Mucosa of gallbladder (tissue), 1 donor: ENCODE measurements at places on chromosomes 11 and 22. TPM values are rescaled to one million over a fixed set of nuclear protein-coding genes. Genes with fewer than 3 reads are reported as not detected.

The KRTAP5-10 gene
- not detected for total RNA-seq

DNA sequence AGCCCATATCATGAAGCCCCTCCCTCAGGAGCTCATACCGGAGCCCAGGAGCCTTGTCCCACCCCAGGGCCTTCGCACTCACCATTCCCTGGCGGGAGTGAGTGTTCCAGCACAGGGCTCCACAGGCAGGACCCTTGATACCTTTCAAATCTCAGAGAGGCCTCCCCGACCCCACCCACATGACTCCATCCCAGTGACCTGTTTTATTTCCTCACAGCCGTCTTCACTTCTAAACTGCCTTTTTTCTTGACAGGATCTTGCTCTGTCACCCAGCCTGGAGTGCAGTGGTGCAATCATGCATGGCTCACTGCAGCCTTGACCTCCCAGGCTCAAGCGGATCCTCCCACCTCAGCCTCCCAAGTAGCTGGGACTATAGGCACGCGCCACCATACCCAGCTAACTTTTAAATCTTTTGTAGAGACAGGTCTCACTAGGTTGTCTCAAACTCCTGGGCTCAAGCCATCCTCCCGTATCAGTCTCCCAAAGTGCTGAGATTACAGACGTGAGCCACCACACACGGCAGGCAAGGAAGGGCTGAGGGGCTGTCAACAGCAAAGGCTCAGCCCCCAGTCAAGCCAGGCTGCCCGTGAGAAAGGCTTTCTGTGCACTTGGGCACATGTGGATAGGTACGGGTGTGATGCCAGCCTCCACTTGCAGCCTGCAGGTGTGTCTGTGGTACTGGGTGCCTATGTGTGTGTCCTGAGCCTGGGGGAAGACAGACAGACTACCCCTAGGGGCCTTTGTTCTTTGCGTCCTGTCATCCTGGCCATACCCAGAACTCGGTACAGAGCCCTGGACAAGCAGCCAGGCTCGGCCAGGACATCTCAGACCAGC, 9.3 kb downstream of the RPL3 start:
- no peak for DNase-seq

The PIWIL4 gene
- total RNA-seq: 11.0 TPM

DNA sequence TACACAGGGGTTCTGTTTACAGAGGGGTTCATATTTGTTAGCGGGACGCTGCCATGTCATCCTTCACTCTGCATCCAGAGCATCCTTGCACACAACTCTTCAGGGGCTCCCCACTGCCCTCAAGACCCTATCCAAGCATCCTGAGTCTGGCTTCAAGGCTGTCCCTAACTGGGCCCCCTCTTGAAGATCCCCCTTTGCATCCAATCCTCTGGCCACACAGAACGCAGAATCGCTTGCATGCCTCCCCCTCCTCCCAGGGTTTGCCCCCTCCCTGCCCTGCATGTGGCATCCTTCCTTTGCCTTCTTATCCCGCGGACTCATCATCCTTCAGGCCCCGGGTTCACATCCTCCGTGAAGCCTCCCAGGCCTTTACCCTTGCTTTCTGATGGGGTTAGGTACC, 18.6 kb downstream of the C1QTNF6 start:
- no peak for DNase-seq

The TRPM5 gene
- total RNA-seq: 4.4 TPM

GRCh38 chr22:44130076-44130711, 50.5 kb upstream of the PARVG start:
- no peak for DNase-seq

DNA sequence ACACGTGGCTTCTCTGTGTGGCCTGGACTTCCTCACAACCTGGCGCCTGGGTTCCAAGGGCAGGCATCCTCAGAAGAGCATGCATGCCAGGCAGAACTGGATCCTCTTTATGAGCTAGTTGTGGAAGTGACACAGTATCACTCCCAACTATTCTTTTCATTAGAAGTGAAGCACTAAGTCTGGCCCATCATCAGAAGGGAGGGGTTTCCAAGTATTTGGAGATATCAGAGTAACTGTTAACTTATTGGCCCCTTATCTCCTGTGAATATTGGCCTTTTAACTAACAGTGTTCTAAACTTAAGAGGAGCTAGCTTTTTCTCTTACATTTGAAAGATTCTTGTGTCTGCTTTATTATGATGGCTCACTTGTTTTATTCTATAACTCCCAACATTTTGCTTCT, 35.5 kb downstream of the FDX1 start:
- no peak for DNase-seq

DNA sequence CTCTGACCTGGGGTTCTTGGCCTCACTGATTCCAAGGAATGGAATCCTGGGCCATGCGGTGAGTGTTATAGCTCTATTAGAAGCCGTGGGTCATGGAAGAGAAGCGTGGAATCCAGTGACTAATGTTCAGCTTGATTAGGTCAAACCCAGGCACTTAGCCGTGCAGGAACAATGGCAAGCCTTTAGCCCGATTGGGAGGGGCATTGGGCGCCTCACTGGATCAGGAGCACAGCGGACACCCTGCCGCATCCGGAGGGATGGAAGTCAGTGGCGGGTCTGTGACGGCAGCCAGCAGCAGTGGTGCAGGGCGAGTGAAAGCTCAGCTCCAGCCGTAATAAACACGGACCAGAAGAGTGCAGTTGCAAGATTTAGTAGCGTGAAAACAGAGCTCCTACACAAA, 20.5 kb upstream of the SLC17A6 start:
- DNase-seq: no peak

DNA sequence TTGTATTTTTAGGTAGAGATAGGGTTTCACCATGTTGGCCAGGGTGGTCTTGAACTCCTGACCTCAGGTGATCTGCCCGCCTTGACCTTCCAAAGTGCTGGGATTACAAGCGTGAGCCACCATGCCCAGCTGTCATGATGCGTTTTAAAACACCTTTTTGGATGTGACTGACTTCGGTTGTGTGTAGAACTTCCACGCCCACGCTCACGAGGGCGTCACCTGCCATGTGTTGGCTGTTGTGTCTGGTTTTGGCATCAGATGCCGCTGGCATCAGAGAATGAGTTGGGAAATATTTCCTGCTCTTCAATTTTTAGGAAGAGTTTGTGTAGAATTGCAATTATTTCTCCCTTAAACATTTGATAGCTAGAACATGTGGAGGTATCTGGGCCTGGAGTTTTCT, 109.1 kb downstream of the KCNQ1 start:
- DNase-seq: no peak

The MRGPRX4 gene
- total RNA-seq: not detected

DNA sequence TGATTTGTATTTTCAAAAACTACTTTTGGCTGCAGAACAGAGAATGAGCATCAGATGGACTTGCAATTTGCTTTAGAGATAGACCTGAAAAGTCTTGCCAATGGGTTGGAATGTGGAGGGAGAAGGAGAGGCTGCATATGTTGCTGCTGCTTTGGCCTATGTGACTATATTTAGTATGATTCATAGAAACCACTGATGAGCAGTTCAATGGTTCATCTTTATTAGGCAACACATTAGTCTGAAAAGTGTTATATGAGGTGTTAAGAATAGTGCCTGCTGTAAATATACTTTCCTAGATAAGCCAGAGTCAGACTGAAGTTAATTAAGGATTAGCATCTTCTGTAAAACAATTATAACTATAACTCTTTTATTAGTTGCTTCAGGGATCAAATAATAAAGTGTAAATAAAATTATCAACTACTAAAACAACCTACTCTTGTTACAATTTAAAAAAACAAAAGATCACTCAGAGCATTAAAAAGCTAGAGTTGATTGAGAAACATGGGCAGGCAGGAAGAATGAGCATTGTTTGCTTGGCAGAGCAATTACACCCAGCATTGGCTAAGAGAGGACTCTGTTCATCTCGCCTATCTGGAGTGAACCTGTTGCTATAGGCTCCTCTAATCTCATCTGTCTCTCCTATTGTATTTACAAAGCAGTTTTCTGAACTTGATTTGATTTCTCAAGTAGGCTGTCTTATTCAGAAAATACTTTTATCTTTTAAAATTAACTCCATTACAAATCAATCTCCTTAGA, 36.3 kb downstream of the HORMAD2 start:
- no peak for DNase-seq

DNA sequence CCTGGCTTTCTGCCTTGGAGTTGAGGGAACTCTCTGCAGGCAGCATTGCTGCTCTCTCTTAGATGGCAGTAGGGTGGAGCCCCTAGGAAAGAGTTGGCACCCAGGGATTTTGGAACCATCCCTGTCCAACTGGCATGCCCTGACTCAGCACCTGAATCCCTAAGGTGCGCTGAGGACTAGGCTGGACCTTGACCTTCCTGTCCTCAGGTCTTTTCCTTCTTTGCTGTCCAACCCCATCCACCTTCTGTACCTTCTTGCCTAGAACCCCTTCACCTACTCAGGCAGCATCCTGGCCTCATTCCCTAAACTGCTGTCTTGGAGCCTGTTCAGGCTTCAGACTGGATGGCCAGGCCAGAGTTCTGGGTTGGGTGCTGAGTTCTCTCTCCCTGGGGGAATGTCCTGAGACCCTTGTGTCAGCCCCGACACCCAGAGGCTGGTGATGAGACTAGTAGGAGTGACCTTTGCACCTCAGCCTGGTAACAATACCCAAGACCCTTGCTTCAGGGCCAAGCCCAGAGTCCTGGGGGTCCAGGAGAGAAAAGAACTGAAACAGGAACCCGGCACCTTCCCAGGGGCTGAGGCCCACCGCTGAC, 2.5 kb upstream of the POLD4 start:
- DNase-seq: no peak

The INS gene
- total RNA-seq: 1.2 TPM

GRCh38 chr11:66277471-66278362, at the start of gene CNIH2:
CNIH2 (plus strand) TSS chr11:66278175; CDS start chr11:66278457, 282 bp downstream.
- DNase-seq: no peak

DNA sequence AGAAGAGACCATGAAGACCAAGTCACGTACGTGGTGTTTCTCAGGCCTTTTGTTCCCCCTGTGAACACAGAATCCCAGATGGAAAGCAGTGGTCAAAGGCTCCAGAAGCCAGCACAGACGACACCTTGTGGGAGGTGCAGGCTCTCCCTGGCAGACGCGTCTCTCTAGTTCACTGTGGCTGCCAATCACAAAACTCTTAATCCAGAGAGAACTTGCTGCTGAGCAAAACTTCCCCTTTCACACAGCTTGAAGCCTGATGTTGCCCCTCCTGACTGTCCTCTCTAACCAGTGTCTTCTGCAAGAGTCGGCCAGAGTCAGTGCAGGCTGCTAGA, 67.1 kb downstream of the PIWIL3 start:
- no peak for DNase-seq

DNA sequence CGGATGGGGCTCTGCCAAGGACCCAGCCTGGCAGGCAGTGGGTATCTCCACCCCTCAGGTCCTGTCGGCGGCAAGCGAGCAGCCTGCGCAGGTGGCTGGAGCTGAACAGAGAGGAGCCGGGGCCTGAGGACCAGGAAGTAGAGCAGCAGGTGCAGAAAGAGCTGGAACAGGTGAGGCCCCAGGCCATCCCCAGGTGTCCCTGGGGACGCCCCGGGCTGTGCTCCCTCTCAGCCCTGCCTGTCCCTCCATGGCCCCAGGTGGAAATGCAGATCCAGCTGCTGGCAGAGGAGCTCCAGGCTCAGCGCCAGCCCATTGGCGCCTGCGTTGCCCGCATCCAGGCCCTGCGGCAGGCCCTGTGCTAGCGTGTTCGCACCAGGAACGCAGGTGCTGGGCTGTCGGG, 44.0 kb downstream of the PISD start:
- DNase-seq: no peak

GRCh38 chr22:27591060-27591459, 210.5 kb downstream of the MN1 start:
- DNase-seq: no peak

DNA sequence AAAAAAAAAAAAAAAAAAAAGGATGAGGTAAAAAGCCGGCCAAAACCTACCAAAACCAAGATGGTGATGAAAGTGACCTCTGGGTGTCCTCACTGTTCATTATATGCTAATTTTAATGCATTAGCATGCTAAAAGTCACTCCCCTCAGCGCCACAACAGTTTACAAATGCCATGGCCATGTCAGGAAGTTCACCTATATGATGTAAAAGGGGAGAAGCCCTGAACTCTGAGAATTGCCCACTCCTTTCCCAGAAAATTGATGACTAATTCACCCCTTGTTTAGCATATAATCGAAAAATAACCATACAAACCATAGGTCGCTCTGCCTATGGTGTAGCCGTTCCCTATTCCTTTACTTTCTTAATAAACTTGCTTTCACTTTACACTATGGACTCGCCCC, 11.1 kb downstream of the C11orf96 start:
- no peak for DNase-seq

GRCh38 chr22:28978158-28978557, 83.5 kb downstream of the C22orf31 start:
- no peak for DNase-seq

The VPREB1 gene
- total RNA-seq: not detected

DNA sequence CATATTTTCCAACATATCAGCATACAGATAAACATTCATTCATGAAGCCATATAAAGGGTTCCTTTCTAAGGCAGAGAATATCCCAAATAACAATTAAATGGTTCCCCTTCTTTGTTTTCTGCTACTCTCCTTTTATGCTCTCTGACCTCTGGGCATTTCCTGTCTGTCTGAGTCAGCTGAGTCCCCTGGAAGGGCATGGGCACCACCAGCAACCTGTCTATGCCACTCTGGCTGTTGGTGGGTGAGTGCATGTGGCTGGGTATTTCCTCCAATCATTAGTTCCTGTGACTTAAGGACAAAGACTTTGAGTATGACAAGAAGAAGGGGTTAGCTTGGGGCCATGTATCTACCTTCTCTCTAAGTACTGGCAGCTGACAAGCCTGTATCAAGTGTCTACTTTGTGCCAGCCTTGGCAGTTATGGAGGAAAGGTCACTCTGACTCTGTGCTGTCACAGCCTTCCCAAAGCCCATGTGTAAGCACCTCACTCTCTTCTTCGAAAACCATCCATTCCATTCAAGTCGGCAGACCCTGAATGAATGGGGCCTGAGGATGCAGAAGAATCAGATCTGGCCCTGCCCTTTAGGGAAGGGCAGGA, 86.3 kb upstream of the PHOX2A start:
- no peak for DNase-seq

GRCh38 chr22:38566726-38567504, 3.1 kb downstream of the DMC1 start:
- no peak for DNase-seq

DNA sequence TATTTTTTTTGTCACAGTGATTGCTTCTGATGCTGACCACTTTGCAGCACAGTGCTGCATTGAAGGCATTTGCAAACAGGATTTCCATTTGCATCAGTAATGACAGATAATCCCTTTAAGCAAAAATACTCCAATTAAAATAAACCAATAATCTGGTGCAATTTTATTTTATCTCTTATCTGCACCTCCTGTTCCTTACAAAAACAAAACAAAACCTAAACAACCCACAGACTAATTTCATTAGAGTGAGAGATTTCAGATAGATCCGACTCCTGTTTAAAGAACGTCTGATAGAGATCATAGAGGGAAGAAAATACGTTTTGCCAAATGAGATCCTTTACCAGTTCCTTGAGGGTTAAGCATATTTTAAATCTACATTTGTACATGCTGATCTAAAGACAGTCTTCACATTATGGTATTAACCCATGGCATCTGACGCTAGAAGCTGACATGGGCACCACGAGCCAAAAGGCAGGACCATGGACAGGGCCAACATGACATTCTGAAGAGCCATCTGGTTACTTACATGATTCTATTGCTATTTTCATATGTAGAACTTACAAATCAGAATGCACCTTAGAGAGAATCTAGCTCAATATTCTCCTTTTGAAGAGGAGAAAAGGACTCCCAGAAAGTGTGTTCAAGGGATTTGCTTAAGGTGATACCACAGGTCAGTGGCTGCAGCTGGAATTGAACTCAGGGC, 286.2 kb upstream of the NARS2 start:
- no peak for DNase-seq
